Dermis microvascular lymphatic vessel endothelial cell (primary cell): ENCODE measurements at places on chromosomes 3 and 15.

GRCh38 chr15:63016234-63016633 is 26.3 kb upstream of the TPM1 start:
- DNase-seq, result no peak

DNA sequence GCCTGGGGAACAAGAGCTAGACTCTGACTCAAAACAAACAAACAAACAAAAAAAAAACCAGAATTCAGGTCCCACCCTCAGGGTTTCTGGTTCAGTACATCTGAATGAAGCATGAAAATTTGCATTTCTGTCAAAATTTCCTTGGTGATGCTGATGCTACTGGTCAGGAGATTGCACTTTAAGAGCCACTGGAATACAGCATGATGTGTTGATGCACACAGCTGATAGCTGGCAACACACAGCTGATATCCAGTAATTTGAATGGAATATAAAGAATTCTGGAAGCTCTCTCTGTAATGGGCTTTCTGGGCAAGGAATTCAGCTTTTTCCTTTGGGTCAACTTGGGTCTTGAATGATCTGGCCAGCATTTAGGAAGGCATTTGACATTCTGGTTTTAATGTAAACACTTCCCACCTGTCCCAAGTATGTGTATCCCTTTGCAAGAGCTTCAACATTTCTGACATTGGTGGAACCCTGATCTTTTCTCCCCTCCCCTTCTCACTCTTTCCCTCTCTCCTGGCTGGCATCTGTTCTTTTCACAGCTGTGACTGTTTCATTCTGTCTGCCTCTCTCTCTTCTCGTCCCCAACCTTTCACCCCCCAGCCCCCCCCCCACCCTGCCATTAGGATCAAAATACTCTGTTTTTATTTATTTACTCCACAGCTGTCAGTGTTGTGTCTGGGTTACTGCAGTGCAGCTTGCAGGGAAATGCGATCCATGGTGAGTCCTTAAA is 189.5 kb downstream of the TPRG1 start:
- no peak for DNase-seq

DNA sequence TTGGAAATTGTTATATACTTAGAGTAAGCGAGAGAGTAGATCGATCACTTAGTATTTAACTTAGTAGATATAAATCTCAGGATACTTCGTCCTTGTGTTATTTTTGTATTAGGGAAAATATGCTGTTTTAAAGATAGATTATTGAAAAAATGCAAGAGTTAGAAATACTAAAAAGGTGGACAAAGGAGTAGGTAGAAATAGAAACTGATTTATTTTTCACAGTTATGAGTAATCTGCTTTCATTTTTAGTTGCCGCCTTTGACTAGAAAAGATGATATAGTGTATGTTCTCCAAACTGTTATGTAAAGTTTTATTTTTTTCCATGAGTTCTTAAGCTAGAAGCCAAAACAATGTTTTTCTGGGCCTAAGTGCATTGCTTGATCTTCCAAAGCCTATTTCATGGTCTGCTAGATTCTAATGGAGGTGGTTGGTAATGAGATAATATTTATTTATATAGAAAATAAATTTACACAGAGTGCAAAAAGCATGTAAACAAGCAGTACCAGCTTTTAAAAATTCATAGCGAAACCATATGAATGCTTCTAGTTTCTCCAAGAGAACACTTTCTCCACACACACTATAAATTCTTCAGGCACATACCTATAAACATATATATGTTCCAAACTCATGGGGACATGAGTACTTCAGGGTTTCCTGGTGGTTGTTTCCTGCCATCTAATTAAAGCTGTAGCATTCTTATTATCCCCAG is 61.1 kb downstream of the DIPK2A start:
- no peak for DNase-seq

DNA sequence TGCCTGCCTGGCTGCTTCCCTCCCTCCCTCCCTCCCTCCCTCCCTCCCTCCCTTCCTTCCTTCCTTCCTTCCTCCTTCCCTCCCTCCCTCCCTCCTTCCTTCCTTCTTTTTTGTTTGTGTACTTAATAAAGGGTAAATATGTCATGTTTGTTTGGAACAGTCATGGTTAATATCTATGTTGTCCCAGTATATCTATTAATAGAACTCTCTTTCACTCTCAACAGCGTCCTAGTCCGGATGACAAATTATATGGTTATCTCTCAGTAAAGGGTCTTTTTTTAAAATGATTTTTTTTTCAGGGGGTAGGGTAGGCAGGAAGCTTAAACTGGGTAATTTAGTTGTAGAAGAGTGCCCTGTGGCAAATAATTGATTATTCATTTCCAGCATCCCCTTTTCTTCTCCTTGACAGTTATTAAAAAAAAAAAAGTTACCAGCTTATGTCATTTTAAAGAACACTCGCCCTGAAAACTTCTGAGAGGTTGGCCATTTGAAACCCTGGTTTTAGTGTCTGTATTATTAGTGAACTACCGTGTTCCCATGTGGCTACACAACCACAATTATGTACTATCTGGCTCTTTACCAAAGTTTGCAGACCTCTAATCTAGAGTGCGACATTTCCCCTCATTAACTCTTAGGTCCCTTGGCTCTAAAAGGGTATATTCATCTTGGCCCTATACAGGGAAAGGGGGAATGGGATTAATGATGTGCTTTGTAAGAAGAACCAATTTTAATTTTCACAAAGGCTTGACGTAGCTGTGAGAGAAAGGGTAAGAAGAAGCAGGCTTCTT is 13.7 kb downstream of the TAGLN3 start:
- no peak for DNase-seq

- no peak for DNase-seq
Observed at GRCh38 chr3:59653405-59654122, 603.7 kb upstream of the CFAP20DC start.

DNA sequence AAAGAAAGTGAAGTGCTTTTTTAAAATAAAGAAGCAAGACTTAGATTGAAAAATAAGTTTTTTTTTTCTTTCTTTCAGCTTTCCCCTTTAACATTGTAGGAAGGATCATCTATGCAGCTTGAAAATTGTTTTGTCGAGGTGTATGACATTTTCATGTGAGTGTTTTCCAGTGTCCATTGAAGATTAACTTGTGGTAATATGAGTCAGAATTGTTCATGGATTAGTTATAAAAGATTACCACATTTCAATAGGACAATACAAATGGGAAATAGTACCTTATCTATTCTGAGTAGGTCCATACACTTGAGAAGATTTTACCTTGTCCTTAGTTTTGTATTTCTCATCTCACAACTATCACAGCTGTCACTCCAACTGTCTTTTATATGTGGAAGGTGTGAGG is 1234.7 kb downstream of the NSUN3 start:
- DNase-seq, result no peak

- no peak for DNase-seq
Observed at GRCh38 chr3:46524832-46525231, 27.1 kb downstream of the RTP3 start.

- DNase-seq, result no peak
Observed at GRCh38 chr15:70398694-70399093, 301.0 kb upstream of the TLE3 start.

DNA sequence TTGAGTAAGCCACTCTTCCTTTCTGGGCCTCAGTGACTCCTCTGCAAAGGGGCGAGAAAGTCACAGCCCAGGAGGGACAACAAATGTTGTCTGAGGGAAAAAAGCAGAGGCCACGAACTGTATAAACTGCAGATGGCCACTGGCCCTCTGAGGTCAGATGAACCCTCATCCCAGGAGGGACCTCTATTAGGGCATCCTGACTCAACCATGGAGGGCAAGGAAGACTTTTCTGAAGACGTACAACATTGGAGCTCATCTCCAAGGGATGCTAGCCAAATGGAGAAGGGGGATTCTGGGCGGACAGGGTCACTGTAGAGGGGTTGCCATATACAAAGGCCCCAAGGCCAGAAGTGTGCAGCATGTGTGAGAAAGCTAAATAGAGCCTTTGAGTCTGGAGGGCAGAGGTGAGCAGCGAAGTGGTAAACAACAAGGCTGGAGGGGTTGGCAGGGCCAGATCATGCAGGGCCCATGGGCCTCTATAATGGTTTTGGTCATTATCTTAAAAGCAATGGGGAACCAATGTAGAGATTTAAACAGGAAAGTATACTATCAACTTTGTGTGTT is 16.7 kb downstream of the GRAMD2A start:
- DNase-seq, result no peak

- DNase-seq, result no peak
Observed at GRCh38 chr15:62821384-62822131, 221.0 kb upstream of the TPM1 start.

DNA sequence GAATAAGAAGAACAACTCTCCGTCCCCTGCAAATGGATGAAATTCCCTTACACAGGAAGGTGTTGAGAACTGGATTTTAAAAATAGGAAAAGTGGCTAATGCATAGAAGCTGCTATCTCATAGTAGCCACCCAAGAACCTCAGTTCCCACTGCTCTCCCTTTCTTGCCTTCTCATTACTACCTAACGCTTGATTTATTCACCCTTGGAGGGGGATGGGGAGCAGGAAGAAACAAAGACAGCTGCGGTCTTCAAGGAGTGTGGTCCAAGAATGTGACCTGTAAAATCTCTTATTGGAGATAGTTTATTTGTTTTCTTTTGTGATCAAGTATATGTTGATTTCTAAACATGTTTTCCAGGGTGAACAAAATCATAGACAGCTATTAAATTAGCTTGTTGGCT is 274.1 kb upstream of the CTNNB1 start:
- DNase-seq, result no peak

DNA sequence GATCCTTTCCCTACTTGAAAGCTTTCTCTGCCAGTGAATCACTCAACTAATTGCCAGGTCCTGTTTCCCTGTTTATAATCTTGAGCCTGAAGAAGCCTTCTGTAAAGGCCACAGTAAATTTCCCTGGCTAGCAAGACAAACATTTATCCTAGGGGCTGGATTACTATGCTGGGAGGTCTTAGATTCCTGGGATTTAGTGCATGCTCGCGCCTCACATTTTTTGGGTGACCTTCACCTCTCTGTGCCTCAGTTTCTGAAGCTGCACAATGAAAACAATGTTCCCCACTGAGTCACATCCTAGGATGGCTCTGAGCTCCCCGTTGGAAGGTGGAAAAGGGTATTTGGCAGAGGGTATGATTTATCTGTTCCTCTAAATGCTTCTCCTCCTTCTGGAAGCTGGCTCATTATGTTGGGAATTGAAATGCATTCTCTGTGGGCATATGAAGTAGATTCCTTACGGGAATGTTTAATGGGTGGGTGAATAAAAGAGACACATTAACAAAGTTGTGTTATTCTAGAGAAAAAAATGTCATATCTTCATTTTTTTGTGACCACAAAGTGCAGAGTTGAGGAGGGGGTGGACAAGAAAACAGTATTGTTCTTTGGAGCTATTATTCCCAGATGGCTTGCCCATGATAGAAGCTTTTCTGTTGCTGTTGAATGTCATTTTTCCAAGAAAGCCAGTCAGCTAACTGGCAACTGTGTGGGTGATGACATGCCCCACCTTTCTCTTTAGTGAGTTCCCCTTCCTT is 32.4 kb downstream of the LSM3 start:
- no peak for DNase-seq

DNA sequence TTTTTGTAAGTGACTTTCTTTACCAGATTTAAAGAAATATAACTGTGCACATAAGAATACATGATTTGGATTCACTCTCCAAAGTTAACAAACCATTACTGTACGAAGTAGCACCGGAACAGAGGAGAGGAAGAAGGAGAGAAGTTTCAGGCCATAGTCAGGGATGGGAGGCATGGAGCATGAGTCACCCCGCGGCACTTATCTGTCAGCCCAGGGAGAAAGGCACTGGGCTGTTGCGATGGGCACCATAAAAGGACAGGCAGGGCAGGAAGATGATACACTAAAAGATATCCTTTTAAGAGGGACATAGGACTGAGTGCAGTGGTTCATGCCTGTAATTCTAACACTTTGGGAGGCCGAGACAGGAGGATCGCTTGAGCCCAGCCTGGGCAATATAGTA is 37.0 kb downstream of the TTC23 start:
- DNase-seq, result no peak

DNA sequence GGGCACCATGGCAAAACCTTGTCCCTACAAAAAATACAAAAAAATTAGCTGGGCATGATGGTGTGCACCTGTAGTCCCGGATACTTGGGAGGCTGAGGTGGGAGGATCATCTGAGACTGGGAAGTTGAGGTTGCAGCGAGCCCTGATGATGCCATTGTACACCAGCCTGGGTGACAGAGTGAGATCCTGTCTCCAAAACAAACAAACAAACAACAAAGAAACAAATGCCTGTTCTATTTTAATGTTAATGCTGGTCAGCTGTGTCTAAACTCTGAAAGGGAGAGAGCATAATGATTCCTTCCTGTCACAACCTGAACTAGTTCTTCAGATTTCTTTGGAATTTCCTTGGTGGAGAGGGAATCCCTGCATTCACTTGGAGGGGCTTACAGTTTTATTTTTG is 413.0 kb upstream of the TBL1XR1 start:
- DNase-seq, result no peak

DNA sequence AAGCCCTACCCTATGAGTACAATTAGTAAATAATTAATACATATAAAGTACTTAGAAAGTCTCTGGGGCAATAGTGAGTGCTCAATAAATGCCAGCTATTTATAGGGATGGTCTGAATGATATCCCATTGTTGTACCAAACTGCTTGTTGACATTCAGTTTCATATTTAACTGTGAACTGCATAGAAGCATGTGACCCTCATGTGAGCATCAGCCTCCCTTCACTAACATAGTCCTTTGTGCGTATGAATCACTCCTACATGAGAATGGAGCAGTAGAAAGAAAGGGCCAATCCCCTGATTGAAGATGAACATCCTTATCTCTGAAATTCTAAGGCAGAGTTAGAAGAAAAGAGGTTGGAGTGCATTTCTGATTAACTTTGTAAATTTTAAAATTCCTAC is 68.7 kb upstream of the ATP10A start:
- DNase-seq, result no peak

DNA sequence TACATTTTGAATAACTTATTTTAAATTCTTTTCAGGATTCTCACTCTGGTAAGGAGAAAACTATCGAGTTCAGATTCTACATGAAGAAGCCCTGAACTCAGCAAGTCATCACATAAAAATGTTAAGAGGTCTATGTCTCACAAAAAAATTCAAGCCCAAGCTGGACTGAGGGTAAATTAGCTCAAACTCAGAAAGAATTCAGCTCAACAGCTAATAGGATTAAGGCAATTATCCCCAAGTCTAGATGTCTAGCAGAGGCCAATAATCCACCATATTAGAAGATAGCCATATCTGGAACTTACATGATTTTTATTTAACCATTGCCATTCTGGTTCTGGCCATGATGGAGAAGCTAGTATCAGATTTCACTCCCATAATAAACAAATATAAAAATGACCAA is 909.7 kb downstream of the PLOD2 start:
- no peak for DNase-seq

DNA sequence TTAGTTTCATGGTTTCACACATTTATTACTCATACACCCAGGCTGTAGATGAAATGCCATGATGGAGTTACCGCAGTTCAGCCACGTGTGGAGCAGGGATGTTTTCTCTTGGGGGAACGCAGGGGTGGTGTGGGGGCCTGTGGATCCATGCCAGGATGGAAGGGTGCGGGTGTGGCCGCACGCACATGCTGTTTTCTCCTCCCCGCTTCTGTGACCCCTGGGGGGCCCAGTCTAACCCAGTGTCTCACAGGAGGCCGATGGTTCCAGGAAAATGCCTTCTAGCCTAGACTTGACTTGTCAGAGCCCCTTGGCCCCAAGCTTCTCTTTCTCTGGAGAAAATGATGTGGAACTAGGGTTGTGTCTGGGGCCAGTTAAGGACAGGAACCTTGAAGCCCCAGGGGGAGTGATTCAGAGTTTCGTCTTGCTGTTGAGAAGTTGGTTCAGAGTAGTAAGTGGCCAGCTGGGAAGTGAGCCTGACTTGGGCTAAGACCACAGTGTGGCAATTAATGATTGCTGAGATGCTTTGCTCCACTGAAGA is 240.4 kb upstream of the BHLHE40 start:
- DNase-seq, result no peak
